ENCODE measurements at places on chromosomes 3 and 15.

GRCh38 chr15:91319371-91320059 lies 219.5 kb downstream of the SV2B start:
- no peak for DNase-seq

- DNase-seq = no peak
Measured at GRCh38 chr15:85943791-85944190, 135.9 kb upstream of the AGBL1 start.

DNA sequence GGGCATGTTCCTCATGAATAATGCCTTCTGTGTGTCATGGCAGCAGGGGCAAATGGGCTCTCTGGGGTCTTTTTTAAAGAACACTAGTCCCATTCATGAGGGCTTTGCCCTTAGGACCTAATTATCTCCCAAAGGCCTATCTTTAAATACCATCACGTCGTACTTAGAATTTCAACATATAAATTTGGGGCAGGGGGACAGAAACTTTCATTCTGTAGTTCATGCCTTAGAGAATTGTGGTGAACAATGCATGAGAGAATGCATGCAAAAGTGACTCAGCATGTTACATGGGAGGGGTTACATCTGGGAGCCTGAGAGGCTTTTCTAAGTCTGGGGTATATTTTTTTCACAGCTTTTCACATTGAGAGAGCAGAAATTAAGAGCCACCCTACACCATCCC lies 208.5 kb upstream of the ROPN1 start:
- DNase-seq = no peak

DNA sequence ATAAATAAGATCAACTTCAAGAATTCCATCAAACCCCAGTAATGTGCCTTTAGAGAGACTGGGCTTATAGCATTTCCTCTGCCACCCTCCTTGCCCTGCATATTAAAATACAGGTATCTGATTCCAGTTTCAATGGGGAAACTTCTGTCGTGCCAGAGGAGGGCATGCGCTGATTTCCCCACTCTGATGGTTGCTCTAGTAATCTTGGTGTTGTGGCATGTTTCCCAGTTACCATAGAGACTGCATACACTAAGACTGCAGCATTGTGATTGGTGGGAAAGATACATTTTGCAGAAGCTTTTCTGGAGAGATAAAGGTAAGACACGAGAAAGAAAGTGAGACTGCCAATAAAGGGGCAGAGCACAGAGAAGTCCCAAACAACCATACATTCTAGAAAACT lies 225.6 kb downstream of the TIGIT start:
- DNase-seq = no peak

- no peak for DNase-seq
Measured at GRCh38 chr3:44561076-44561475, 6.1 kb downstream of the ZKSCAN7 start.

DNA sequence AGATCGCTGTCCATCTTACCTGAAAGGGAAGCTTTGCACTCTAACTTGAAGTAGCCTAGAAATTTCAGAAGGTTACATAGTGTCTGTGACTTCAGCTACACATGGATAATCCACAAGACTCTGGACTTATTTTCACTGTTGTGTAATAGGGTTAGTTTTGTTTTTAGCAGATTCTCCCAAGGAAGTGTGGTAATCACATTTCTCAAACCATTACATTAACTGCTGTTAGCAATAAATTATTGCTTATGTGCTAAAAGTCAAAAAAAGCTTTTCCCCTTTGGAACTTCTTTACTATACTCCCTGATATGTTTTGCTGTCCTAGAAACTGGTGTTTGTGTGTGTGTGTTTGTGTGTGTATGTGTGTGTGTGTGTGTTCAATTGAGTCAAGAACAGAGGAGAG lies 351.8 kb upstream of the TPRG1 start:
- DNase-seq = no peak

- DNase-seq = no peak
Measured at GRCh38 chr3:4831580-4831950, 147.7 kb upstream of the BHLHE40 start.

GRCh38 chr15:73867426-73867825 lies 5.9 kb upstream of the TBC1D21 start:
- DNase-seq = no peak

- DNase-seq = no peak
Measured at GRCh38 chr3:23696842-23697241, 108.9 kb upstream of the UBE2E1 start.

DNA sequence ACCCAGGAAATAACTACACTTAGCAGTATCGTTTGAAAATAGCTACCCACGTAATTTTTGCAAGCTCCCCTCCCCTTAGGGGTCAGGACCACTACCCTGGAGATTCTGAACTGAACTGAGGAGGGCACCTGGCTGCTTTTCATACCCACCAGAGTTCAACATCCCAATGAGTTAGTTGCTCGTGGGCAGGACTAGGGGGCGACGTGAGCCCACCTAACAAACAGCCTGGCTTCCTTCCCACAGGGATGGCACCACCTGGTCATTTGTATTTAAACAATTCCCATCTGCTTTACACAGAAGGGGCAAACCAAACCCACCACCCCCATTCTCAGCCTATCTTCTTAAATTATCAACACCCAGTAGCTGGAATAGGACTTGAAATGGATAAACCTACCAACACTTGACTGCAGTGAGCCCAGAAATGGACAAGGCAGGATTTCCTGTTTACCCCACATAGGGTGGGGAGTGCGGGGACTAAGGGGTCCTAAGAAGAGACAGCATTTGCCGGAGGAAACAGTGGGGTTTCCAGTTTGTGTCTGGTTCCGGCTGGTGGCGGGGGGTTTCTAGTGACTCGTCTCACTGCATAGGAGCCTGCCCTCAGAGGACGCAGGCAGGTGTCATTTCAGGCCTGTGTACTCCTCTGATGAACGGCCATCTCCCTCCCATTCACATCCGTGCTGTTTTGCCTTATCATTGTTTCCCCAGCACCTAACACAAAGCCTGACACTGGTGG lies 11.6 kb upstream of the VGLL4 start:
- DNase-seq = no peak

GRCh38 chr15:77580996-77581682 lies 51.6 kb downstream of the LINGO1 start:
- DNase-seq = no peak

DNA sequence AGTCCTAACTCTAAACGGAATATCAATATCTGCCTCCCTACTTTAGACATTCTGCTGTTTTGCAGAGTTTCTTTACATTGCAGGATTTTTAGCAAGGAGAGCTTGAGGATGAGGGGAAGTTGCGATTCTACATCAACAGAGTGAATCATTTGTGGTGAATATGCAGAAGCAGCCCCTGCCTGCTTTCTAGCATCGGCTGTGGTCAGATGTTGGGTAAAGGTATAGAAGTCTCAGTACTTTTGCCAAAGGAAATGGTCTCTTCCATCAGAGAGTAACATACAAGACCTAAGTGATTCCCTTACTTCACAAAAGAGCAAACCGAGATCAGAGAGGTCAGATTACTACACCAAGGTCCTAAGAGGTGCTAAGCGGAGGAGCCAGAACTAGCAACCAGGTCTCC lies 15.2 kb downstream of the ST3GAL6 start:
- DNase-seq = no peak

GRCh38 chr15:89514596-89515406 lies 18.4 kb upstream of the RHCG start:
- no peak for DNase-seq

- no peak for DNase-seq
Measured at GRCh38 chr3:18236726-18237125, 188.4 kb downstream of the SATB1 start.

- DNase-seq = no peak
Measured at GRCh38 chr15:89332446-89332845, 2.2 kb downstream of the POLG start.

DNA sequence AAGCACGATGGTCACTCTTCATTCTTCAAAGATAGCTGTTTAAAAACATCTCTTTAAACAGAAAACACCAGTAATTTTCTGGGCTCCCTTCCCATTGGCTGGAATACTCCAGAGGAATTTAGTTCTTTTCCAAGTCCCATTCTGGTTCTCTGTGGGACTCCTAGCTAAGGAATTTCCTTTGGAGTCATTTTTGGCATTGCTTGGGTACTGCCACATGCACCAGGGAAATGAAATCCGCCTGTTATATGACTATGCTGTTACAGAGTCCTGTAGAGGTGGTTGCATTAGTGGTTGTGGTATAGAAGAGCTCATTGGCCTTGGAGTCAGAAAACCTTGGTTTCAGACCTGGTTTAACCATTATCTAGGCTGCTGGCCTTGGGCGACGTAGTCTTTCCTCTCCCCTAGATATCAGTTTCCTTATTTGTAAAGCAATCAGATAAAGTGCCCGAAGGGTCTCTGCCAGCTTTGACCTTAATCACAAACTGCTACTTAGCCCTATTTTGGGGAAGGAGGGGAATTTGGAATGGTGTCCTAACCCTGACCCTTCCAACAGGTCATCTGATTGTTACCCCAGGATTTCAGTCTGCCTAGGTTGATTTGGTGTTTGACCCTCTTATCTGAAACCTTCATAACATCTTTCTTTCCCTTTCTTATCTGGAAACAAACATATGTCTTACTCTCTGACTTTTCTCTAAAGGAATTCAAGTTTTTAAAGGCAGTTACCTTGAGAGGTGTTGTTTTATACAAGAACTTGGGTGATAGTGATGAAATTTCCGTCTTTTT lies 13.4 kb downstream of the RTP1 start:
- DNase-seq = no peak

DNA sequence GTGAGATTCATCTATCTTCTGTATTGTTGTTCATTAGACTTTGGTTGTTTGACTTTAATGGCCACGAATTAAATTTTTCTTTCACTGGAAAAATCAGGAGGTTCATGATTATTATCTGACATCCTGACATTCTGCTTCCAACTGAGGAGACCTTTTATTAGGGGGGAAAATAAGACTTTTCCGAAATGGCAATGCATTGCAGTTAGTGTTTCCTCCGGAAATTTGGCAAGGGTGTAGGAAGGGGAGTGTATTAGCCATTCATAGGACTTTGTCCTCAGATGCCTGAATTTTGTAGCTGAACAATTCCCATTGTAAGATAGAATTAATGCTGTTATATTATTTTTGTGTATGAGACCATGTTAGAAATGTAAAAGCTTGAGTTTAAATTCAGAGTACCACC lies 450.6 kb upstream of the TGFBR2 start:
- DNase-seq = no peak

- no peak for DNase-seq
Measured at GRCh38 chr15:74763416-74763815, 14.8 kb downstream of the CYP1A2 start.

DNA sequence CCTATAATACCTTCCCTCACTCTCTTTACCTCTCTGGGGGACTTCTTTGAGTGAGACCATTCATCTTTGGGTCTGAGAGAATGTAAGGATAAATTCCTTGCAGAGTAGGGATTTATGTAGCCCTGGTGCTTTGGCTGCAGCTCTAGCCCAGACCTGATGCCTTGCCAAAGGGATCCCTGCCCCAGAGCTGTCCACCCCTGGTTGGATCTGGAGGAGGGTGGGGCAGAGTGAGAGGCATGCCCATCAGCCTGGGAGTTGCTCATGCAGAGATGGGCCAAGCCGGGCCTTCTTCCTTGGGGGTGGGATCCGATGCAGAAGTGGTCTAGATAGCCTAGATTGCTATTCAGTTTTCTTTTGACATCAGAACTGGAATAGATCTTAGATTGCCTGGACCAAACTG lies 31.5 kb downstream of the RTP1 start:
- no peak for DNase-seq

- DNase-seq = no peak
Measured at GRCh38 chr15:47961401-47962090, 159.2 kb upstream of the SLC24A5 start.

DNA sequence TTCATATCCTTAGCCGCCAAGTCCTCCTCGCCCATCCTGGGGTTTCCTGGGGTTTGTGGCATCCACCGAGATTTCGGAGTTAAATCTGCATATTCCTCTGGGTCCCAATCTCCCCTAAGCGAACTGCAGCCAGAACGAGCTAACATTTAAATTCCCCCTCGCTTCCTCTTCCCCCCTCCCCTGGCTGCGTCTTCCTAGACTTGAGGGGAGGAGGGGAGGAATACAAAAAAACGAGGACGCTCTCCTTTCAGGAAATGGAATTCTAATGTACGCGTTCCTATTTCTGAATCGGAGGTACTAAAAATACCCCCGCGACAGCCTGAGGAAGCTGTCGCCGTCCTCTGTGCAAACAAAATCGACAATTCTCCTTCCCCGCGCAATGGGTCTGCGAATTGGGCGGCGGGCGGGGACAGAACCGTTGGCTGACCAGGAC lies 5.6 kb downstream of the FEZF2 start:
- no peak for DNase-seq
